ENCODE measurements at places on chromosomes 13 and 19.

- DNase-seq: no peak
These were observed 19.6 kb upstream of the CCNA1 start for GRCh38 chr13:36412736-36413135.

DNA sequence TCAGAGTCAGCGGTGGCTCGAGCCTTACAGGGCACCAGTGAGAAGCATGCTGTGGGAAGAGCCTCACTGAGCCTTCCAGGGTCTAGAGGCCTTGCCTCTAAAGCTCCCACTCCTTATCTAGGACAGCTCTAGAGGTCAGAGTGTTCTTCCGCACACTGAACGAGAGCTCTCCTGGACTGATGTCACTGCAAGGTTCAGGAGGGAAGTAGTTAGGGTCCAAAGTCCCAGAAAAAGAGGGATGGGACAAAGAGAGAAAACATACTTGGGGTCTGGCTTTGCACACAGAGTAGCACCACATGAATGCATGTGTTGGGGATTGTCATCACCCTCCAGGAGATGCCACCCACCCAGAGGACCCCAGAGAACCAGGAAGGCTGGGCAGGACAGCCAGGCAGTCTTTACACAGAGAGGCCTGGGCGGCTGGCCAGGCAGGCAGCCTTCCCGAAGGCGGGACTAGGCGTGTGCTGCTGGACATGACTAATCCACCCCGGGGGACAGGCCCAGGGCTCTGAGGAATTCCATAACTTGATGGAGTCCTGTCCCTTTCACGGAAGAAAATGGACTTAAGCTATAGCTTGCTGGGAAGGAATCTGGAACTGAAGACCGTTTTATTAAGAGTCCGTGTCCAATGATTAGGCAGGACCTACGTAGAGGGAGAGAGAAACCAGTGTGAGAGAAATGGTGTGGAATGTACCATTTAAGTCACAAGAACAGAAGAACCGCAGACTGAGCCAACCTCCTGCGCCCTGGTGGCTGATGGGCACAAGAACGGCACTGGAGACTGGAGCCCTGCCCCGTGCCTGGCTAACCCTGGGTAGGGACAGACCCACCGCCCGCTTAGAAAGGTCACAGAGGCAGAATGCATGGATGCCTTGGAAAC is 16.6 kb upstream of the EPHX3 start:
- no peak for DNase-seq

GRCh38 chr19:16074488-16075365 is 1.6 kb upstream of the TPM4 start:
- no peak for DNase-seq

DNA sequence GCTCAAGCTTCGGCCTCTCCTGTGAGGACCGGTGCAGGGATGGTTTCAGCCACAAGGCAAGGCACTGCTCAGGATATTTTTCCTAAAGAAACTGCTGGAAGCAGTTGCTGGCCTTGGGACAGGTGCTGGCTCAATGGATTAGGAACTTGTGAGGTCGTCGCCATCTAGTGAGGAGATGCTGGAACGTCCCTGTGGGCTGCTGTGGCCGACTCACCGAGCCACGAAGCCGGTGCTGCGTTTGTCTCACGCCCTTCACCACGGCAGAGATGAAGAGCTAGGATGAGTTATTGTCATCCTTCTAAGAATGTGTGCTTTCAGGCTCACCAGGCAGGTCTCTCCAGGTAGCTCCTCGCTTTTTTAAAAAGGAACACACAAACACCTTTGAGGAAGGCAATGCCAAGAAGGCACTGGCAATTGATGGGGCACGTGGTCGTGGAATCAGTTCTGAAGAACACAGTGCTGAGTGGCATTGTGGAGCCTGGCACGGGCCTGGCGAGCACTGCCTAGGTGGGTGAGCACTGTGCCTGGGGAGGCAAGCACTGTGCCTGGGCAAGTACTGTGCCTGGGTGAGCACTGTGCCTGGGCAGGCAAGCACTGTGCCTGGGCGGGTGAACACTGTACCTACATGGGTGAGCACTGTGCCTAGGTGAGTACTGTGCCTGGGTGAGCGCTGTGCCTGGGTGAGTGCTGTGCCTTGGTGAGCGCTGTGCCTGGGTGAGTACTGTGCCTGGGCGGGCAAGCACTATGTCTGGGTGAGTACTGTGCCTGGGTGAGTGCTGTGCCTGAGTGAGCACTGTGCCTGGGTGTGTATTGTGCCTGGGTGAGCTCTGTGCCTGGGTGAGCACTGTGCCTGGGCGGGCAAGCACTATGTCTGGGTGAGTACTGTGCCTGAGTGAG is 140.4 kb downstream of the TEX29 start:
- DNase-seq: peak; percentile 81

DNA sequence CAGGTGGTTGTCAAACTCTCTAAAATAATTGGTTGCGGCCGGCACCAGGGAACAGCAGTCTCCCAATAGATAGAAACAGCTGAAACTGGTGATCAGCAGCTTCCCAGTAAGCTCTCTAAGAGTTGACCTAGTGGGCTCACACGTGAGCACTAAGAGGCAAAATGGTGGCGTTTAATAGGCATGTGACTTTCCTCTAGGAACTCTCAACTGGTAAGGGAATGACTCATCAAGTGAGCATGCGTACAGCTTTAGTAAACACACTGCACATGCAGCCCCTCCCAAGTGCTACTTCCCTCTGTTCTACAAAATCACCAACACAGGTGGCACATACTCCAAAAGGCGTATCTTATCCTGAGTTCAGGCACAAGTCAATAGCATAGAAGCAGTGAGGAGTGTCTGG is 41.7 kb downstream of the TNFSF11 start:
- no peak for DNase-seq
